Pulmonary artery endothelial cell (primary cell): ENCODE measurements at places on chromosomes 2 and 18. TPM values are rescaled to one million over a fixed set of nuclear protein-coding genes. Genes with fewer than 3 reads are reported as not detected.

DNA sequence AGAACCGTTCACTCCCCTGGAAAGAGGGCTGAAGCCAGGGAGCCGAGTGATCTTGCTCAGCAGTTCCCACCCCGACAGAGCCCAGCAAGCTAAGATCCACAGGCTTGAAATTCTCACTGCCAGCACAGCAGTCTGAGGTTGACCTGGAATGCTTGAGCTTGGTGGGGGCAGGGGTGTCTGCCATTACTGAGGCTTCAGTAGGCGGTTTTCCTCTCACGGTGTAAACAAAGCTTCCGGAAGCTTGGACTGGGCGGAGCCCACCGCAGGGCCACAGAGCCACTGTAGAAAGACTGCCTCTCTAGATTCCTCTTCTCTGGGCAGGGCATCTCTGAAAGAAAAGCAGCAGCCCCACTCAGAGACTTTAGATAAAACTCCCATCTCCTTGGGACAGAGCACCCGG is 180.8 kb downstream of the WDR7 start:
- DNase-seq = no peak

DNA sequence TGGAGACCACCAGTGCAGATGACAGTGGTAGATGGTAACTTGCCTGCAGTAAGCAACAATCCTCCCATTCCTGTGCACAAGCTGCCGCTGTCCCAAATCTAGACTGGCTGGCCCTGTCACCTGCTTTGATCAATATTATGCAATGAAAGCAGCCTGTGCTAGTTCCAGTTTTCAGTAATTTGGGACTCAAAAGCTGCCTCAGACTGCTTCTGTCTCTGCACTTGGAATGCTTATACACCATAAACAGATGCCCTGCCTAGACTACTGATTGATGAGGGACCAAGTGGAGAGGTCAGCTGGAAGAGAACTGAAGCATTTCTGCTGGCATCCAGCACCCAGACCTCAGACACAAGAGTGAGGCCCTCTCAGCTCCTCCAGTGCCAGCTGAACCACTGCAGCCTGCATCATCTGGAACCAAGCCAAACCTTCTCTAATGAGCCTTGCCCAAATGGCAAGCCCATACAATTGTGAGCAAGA is 24.9 kb downstream of the CCBE1 start:
- no peak for DNase-seq

PSMA8 gene
- total RNA-seq = not detected in 2 replicates

GRCh38 chr18:9762526-9762925 is 54.4 kb downstream of the RAB31 start:
- DNase-seq = no peak

GRCh38 chr2:217822296-217823252 is 180.2 kb downstream of the TNS1 start:
- DNase-seq = peak; percentile 24

CNTNAP5 gene
- not detected in 2 replicates for total RNA-seq

COLEC11 gene
- total RNA-seq = 0.13 and 0.35 TPM in 2 replicates

EPB41L5 gene
- total RNA-seq = 29.8 and 44.8 TPM in 2 replicates

TTC39C gene
- 3.2 and 7.3 TPM in 2 replicates for total RNA-seq

GRCh38 chr2:206159346-206160124 is at the start of the genes EEF1B2 and NDUFS1:
Gene EEF1B2, plus strand, starts transcription at chr2:206159895. Its CDS starts 85 bp downstream, at chr2:206159980.
Gene NDUFS1, minus strand, starts transcription at chr2:206159444. Its CDS starts 5,766 bp downstream, at chr2:206153678.
- DNase-seq = peak; percentile 95

CKAP2L gene
- total RNA-seq = 4.9 and 10.3 TPM in 2 replicates

- no peak for DNase-seq
These were observed 214.0 kb upstream of the TRIB2 start for GRCh38 chr2:12502759-12503158.

DNA sequence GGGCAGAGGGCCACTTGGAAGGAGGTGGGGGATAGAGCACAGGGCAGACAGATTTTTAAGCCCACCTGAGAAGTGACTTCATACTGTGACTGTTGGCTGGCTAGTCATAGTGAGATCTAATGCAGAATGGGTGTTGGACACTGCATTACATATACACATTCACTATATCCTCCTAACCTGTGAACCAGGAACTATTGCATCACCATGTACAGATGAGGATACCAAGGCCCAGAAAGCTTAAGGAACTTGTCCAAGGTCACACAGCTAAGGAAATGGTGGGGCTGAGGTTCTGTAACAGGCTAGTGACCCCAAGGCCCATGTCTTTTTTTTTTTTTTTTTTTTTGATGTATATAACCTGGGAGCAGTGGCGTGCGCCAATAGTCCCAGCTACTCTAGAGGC is 49.6 kb upstream of the SPRED2 start:
- no peak for DNase-seq

EFR3B gene
- total RNA-seq = 0.28 and 0.40 TPM in 2 replicates

DNA sequence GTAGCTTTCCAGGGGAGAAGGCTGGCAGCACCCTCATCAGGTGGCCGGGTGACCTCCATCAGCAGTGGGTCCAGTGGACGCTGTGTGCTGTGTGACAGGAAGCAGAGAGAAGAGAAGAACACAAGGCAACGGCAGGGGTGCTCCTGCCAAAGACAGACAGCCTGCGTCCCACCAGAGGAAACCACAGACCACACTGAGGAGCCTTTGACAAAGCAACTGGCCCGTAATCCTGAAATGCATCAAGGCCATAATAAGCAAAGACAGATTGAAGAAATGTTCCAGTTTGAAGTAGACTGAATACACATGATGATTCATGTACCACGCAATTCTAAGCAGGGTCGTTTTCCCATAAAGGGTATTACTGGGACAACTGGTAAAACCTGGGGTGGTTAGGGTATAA is 172.4 kb downstream of the FBXO15 start:
- DNase-seq = no peak

- no peak for DNase-seq
These were observed 831.4 kb downstream of the DSC3 start for GRCh38 chr18:30211112-30211511.

DNA sequence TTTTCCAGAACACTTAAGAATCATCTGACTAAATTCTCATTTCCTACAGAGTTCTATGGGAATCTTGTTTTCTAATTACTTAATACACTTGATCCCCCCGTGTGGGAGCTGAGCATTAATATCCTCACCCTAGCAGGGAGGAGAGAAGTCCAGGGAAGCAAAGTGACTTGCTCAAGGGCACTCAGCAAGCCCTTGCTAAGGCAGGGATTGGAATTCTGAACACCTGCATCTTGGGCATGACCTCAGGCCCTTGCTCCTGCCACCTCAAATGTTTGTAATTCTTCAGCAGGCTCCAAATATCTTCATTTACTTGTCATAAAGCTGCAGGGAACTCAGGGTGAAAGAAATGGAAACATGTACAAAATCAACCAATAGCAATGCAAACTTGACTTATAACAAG is 162.4 kb downstream of the GPD2 start:
- DNase-seq = no peak

- DNase-seq = no peak
These were observed 65.1 kb upstream of the CTLA4 start for GRCh38 chr2:203802342-203803052.

GRCh38 chr2:216557413-216557812 is 58.8 kb downstream of the RPL37A start:
- DNase-seq = no peak

DNA sequence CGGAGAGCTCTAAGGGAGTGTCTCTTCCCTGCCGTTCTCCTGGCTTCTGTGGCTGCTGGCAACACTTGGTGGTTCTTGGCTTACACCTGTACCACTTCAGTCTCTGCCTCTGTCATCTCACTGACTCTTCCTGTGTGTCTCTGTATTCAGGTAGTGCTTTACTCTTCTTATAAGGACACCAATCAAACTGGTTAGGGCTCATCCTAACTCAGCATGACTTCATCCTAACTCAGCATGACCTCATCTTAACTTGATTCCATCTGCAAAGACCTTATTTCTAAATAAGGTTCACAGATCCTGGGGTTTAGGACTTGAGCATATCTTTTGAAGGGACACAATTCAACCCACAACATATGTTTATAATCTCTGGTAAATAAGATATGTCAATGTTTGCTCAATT is 51.6 kb upstream of the DSEL start:
- DNase-seq = no peak

GRCh38 chr2:219118504-219118903 is 42.1 kb downstream of the NHEJ1 start:
- no peak for DNase-seq

DNA sequence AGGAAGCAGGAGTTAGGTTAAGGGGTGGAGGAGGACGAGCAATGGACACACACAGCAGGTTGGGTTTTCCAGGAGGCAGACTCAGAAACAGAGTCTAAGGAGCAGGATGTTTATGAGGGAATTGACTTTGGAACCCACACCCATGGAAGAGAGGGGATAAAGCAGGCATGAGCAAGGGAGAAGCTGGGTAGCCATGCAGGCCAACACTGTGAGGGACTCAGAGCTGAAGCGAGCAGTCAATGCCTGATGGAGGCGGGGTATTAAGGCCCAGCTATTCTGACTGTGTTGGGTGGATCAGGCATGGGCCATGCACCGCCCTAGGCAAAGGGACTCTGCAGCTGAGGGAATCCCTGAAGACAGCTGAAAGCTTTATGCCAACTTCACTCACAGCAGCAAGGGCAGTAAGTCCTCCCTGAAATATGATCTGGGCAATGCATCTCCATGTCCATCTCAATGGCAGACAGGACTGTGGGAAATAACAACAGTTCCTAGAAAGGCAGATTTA is 37.6 kb downstream of the TEX51 start:
- no peak for DNase-seq

DSEL gene
- total RNA-seq = 10.2 and 11.5 TPM in 2 replicates

DNA sequence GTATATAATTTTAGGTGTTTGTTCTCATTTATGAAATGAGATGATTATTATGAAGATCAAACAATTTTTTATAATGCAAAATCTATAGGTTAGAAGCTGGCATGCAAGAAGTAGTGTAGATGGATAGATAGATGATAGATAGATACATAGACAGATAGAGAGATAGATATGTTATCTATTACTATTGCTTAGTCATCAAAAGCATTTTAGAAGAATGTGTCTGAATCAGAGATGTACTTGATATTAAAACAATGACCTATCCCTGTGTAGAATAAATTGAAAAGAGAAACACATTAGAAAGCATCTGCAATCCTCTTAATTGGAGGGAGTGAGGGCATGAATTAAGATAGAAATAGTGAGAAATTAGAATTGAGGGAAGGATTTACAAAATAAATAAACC is 436.2 kb upstream of the NXPH2 start:
- DNase-seq = no peak

GRCh38 chr2:126950504-126950903 is 51.8 kb downstream of the TEX51 start:
- DNase-seq = no peak

RNF152 gene
- total RNA-seq = 46.2 and 76.5 TPM in 2 replicates

DNA sequence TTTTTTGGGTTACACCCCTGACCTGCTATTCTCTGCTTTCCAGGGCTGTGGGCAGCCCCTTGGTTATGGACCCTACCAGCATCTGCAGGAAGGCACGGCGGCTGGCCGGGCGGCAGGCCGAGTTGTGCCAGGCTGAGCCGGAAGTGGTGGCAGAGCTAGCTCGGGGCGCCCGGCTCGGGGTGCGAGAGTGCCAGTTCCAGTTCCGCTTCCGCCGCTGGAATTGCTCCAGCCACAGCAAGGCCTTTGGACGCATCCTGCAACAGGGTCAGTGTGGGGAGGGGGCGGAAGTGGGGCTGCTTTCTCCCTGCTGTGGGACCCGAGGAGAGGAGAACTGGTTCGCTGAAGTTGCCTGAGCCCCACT is 9.7 kb upstream of the WNT10A start:
- no peak for DNase-seq

DNA sequence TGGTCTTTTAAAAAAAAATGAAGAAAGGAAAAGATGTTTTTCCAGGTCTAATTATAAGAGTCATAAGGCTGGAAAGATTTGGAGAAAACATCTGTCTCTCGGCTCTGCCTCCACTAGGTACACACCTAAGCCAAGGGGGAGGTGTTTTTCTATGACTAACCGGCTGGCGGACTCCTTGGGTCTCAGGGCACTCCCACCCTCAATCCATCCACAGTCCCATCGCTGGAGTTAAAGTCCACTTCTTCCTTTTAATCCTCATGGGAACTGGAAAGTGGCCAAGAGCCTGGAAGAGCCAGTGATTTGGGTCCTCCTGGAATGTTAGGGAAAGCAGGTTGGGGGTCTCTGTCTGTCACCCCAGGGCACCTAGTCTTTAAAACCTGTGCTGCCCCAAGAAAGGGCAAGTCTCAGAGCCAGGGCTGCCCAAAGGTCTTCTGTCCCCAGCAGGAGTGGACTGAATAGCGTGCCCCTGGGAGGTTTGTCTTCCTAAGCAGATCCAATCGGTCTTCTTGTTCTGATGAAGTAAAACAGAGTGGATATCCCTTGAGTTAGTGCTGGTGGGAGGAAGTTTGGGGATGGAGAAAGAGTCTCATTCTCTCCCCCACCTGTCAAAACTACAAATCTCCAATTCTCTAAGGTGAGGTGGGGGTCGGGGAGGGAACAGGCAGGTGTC is 66.4 kb downstream of the MCFD2 start:
- no peak for DNase-seq

DNA sequence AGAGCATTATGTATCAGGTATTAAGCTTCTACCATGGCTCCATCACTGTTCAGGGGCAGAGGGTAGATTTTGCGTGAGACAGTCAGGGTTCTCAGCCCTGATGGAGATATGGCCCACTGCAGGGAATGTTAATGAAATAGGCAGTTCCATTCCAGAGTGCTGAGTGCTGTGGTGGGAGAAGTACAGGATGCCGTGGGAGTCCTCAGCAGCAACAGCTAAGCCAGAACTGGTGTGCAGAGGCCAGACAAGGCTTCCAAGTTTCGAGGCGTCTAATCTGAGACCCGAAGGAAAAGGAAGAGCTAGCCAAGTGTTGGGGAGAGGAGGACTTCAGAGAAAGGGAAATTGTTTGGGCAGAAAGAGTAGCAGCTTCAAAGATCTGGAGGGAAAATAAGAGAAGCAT is 30.2 kb upstream of the MAPRE2 start:
- no peak for DNase-seq

DNA sequence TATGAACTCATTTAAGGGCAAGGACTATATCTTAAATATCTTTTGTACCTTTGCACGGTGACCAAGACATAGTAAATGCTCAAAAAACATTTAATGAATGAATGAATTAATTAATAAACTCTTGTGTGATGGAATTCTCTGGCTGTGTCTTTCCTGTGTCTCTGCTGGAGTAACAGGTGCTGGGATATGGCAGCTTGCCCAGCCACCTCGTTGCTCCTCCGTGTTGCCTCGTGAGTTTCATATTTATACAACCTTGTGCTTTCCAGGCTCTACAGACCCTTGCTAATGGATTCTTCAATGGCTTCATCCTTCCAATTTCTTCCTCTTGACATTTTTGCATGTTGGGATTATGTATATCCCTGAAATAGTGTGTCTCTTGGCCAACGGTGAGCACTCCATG is 30.4 kb downstream of the CTAGE1 start:
- DNase-seq = no peak

DNA sequence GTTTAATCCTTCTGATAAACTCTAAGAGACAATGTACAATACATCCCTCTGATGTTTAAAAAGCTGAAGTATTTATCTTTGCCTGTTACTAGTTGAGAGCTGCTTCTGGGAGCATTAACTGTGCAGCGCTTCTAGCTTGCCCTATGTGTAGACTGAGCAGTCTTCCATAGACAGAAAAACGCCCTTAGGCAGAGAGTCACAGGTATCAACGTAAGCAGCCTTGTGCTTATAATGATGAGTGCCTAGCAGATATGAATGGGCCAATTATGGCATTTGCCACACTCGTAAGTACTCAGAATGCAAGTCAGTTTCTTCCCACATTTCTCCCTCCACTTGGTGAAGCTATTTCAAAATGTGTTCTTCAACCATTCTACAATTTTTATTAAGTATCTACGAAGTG is 731.1 kb upstream of the SLC8A1 start:
- no peak for DNase-seq
